ENCODE measurements at places on chromosomes 4 and X.

DNA sequence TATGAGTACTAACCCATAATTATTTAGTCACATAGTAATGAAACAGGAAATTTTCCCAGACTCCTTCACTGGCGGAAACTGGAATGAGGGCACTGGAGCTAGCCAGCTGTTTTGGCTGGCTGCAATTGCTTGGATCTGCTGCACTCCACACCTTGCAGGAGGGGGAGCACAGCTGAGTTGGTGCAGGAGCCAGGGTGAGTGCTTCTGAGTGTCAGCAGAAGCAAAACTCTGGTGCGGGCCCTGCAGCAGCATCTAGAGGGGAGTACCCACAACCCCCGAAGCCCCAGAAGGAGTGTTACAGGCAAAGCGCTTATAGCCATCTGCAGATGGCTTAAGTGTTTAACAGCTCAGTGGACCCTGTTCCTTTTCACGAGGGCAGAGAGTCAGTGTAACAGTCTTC, 96.1 kb downstream of the RPA4 start:
- DNase-seq, result peak; percentile 42

DNA sequence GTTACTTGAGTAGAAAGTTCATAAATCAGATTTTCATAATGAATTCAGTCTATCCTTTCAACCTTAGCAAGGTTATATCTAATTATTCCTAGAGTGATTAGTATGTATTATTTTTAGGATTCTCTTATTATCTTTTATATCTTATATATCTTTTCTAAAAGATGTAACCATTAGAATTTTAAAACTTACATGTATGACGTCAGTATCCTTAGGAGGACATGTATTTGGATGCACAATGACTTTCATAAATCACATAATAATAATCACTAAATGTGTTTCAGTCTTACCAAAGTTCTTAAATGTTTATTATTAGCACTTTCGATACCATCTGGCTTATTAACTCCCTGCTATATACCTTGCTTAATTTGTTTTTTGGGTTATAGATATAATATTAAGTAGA, 1400.5 kb upstream of the IGFBP7 start:
- no peak for DNase-seq

DNA sequence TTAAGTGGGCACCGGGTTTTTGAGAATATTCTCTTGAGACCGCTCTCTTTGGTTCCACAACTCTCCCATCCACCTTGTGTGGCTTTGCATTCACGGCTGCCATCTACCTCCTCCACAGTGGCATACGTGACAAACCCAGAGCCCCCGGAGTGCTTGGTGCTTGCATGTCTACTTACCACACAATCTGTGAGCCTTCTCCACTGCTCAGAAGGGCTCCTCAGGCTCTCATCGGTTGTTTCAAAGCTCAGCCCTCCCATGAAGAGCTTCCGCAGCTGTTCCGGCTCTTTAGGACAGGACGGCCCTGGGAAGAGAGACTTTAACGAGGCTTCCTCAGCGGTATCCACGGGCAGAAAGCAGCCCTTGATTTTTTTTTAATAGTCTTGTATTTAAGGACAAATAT, 167.6 kb upstream of the ANK2 start:
- DNase-seq, result peak; percentile 60

- no peak for DNase-seq
These were observed 577.1 kb downstream of the GALNTL6 start for GRCh38 chr4:172390331-172390730.

- no peak for DNase-seq
These were observed 46.5 kb downstream of the RFC1 start for GRCh38 chr4:39319676-39320075.

DNA sequence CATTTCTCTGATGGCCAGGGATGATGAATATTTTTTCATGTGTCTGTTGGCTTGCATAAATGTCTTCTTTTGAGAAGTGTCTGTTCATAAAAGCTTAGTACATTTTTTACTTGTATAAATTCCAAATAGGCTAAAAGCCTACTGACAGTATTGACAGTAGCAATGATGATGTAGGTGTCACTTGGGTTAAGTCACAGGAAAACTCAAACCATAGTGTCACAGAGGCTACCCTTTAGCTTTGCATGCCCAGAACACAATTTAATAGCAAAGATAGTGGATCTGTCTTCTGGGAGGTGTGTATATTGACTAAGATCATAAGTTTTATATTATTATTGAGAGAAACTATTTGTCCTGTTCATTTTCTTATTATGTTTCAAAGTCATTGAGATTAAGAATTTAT, 8.1 kb downstream of the RP2 start:
- no peak for DNase-seq

GRCh38 chr4:62037571-62037970, 837.4 kb downstream of the ADGRL3 start:
- no peak for DNase-seq

GRCh38 chrX:24125028-24125612, 24.4 kb upstream of the ZFX start:
- no peak for DNase-seq

DNA sequence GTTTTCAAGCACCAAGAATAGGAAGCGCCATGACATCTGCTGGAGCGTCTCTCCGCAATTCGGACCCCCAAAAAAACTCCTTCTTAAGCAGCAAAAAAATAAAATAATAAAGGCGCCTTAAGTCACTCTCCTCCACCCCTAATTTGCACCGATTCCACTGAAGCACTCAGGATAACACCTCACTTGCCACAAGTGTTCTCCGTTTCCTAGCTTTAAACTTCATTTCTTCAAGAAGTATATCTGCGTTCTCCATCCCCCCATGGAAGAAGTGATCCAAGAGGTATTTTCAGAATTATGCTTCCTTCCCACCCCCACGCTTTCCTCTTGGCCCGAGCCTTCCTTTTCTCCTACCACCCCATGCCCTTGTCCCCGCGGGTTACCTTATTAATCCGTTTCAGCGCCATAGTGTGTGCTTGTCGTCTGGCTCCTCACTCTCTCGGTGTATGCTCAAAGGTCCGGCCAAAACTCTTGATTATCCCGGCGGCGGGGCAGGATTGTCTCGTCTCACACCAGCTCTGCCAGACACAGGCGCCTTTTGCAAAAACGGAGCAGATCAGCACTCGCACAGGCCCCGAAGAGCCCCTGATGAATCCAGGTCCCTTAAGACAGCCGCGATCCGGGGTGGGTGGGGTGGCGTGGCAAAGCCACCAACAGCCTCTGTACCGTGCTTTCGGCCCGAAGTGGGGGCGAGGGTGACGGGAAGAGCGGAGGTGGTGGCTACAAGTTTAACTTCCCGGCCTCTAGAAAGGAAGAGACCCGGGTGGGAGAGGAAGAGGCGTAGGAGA, 1.1 kb downstream of the UBE2D3 start:
- no peak for DNase-seq

DNA sequence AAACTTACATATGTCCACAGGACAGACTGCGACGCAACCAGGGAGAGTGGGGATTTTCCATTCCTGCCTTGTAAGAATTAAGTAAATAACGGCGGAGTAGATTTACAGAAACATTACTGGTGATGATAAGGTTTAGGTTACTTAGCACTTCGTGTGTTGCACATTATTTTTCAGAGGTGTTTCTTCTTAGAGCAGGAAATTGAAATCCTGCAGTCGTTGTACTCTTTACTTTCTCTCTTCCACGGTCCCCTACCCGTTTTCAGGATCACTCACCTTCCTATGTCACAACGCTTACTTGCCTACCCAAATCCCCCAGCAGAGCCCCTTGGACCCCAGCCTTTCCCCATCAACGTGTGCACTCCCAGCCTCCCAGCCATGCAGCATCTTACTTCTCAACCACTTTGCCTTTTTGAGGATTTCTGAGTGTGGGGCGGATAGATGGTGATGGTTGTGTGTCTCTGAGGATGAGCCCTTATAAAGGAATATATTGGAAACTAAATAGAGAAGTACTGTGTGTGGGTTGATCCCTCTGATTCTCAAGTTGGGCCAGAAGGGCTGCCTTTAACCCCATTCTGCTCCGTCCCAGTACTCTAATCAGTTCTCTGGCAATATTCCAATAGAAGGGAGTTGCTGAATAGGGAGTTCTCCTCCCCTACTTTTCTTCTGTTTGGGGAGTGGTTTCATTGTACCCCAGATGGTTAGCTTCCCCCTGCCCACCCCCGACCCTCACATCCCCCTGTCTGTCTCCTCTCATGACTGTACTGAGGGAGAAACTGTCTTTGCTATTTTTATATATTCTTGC, 1.6 kb downstream of the MID2 start:
- DNase-seq, result no peak

DNA sequence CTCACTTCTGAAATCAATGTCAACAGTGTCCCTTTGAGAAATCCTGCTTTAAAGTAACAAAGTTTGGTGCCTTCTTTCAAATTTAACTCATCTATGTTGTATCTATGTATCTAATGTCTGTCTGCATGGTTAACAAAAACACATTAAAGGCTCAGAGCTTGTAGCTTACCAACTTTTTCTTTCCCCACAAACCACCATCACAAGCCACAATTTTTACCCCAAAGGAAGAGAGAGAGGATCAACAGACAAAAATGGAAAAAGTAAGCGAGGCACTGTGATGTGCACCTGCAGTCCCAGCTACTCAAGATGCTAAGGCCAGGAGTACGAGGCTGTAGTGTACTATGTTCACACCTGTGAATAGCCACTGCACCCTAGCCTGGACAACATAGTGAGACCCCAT, 17.2 kb downstream of the ATRX start:
- DNase-seq, result no peak

DNA sequence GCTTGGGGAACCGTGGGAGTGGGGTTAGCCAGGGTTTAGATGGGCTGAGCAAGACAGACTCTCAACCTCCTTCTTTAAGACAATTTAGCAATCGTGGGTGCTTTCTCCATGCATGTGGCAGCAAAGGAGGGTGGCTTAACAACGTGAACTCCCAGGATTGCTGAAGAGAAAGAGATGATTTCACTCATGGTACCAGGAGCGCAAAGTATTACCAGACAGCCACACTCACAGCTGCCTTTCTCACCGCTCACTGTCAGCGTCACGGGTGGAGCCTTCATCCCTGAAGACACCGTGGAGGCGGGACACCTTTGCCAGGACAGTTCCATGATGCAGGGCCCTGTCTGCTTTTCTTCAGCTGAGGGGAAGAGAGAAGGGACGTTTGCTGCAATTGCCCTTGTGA, 212.5 kb upstream of the PSAPL1 start:
- DNase-seq, result no peak

DNA sequence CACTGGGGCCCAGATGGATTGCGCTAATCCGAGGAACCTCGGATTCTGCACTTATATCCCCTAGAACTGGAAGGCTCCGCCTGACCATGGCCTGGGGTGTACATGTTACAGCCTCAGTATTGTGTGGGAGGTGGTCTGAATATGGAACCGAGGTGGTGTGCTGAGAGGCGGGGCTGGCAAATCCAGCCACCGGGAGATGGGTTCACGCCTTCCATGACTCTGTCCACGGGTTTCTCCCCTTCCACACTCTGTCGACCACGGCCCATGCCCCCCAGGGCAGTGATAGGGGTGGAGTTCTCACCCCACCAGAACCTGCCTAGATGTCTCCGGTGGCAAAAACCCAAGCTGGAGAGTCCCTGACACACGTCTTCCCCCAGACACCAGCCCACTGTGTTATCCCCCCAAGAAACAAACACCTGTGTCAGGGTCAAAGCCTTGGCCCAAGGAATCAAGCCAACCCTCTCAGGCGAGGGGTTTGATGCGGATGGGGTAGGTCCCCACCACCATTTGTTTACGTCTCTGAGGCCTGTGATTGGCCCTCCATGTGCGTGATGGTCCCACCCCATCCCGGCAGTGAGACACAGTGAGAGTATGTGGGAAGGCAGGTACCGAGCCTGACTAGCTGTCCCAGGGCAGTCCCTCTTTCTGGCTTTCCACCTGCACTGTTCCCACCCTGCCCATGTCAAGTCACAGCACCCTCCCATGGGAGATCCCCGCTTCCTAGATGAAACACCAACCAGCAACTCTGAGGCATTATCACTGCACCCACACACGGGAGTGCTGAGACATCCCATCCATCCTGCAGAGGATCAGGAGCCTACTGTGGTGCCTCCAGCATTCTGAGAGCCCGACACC, 6.6 kb upstream of the LOC101059915 start:
- no peak for DNase-seq
